Fibroblast of the aortic adventitia (primary cell): ENCODE measurements at places on chromosomes 12 and 14. TPM values are rescaled to one million over a fixed set of nuclear protein-coding genes. Genes with fewer than 3 reads are reported as not detected.

The PPP2R5E gene
- total RNA-seq = 16.0 and 31.7 TPM in 2 replicates

DNA sequence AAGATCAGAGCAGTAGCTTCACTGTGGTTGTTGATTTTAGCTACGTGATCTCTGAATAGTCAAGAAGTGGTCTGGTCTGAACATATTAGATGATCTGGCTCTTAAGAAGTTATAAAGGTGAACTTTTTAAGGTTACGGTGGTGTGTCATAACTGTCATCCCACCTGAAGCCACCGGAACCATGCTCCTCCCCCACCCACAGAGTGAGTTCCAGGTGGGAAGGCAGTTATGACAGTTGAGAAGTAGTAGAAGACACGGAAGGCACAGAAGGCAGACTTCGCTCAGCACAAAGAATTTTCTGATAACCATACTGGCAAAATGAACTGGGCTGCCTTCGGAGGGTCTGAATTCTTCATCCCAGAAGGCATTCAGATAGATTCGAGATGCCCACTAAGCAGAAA lies 90.0 kb upstream of the RIC8B start:
- DNase-seq = no peak

DNA sequence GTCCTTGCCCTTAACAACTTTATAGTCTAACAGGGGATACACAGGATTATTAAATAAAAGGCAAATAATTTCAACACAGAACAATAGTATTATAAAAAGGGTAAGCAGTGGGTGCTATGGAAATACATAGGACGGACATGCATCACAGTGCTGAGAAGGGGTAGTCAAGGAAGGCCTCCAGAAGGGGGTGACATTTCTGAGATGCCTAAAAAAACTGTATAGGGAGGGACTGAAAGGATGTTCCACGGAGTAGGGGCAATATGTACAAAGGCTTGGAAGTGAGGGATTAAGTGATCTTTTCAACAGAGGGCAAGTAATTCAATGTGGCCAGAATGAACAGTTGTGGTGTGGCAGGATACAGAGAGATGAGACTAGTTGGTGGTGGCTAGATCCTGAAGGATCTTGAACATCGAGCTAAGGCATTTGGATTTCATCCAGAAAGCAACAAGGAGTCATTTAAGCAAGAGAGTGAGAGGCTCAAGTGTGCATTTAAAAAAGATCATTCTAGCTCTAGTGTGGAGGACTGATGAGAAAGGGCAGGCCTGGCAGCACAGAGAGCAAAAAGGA lies 8.9 kb upstream of the ATP5MC2 start:
- no peak for DNase-seq

DNA sequence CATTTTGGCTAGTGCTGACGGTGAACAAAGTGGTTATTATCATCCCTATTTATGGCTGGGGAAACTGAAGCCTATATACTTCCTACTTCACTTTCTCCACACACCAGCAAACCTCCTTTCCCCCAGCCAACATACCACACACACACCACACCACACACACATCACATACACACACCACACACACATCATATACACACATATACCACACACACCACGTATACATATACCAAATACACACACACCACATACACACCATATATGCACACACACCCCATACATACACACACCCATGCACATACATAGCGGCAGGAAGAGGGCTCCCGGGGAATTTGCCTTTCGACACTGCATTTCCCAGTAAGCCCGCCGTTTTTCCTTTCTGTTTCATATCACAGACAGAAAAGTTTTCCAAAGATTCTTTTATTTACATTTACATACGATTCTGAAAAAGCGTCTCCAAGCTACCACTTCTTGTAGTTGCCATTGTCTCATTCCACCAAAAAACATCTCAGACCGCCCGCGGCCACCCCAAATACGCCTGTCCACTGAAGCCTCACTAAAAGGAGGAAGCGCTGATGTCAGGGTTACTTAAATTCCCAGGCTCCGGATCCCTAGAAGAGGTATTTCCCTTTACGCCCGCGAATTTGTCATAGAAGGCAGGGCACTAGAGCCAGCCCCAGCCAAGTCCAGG lies 823 bp upstream of the RAB5B start:
- DNase-seq = no peak

- no peak for DNase-seq
Observed at GRCh38 chr12:125773033-125773640, 707.9 kb downstream of the AACS start.

The CLEC4A gene
- 0.45 TPM in 1 of 2 replicates, not detected in the other for total RNA-seq

- DNase-seq = no peak
Observed at GRCh38 chr14:22588526-22589095, 413 bp downstream of the DAD1 start.

GRCh38 chr14:105419195-105420091 lies at the start of gene MTA1:
Gene MTA1 (plus strand): TSS chr14:105419827. CDS start chr14:105420036, 209 bp downstream.
- no peak for DNase-seq

- no peak for DNase-seq
Observed at GRCh38 chr12:13032164-13032563, 12.0 kb upstream of the FAM234B start.

DNA sequence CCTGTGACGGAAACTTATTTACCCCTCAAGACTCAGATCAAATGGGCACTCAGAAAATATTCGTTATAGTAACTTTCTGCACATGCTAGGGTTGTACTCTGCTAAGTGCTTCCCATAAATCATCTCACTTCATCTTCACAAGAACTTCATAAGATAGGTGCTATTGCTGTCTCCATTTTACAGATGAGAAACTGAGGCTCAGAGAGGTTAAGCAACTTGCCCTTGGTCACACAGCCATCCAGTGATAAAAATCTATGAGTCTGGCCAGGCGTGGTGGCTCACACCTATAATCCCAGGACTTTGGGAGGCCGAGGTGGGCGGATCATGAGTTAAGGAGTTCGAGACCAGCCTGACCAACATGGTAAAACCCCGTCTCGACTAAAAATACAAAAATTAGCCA lies 33.2 kb upstream of the LHX5 start:
- no peak for DNase-seq

DNA sequence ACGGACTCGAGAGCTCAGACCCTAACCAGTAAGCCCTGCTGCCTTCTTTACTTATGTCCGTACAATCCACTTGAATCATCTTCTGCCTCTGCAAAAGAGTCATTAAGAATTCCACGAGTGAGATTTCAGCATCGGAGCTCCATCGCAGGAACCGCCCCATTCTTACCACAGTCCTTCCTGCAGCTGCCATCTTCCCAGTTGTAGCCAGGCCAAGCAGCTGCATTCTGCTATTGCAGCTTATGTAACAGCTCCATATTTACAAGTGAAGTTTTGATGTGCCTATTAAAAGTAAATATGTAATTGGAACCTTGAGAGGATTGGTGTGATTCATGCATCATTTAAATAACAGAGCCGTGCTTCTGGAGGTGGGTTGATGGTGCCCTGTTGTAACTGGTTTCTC lies 157.4 kb downstream of the KICS2 start:
- no peak for DNase-seq

- DNase-seq = no peak
Observed at GRCh38 chr14:68039593-68039992, 220.0 kb downstream of the RAD51B start.
